ENCODE measurements at places on chromosomes 11 and 22.

GRCh38 chr11:66691311-66691980 lies 13.8 kb upstream of the RBM4B start:
- DNase-seq, result no peak

DNA sequence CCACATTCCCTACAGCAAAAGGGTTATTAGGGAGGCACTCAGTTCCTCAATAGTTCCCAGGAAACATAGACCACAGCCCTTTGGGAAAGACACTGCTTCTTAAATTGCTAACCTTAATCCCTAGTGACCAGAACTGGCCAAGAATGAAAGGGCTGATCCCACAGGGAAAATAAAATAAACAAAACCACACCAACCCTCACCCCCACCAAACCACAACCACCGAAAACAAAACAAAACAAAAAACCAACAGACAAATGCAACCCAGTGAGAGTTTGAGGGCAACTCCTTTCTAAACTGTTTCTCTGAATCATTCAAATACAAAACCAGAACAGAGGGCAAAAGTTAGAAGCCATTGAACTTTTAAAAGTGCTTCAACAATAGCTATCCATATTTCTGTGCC lies 57.2 kb downstream of the NAV2 start:
- DNase-seq, result no peak

- DNase-seq, result no peak
Measured at GRCh38 chr11:119895981-119896380, 167.0 kb upstream of the NECTIN1 start.

DNA sequence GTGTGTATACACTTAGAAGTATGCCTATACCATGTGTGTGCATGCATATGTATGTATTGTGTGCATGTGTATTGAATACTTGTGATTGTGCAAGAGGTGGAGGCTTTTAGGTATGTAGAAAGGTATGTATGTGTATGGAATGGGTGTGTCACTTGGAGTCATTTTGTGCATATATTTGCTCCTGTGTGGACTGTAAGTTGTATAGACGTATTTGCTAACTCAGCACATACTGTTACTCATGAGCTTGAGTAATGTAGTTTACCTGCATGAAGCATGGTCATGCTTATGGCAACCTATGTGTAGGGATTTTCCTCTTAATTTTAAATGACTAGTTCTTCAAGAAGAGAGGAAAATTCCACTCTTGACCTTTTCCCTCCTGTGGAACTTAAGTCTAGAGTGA lies 507.6 kb upstream of the LARGE1 start:
- no peak for DNase-seq
